Occipital lobe (tissue), 3 donors: ENCODE measurements at places on chromosomes 5 and 9. TPM values are rescaled to one million over a fixed set of nuclear protein-coding genes. Genes with fewer than 3 reads are reported as not detected.
A peak's percentile ranks its signal among the peaks of the same experiment; 100 is the strongest.

The TMEM141 gene
- total RNA-seq = 15.9 TPM

The APC gene
- 423 TPM for total RNA-seq

The LCN12 gene
- not detected for total RNA-seq

The KYAT1 gene
- total RNA-seq = 9.0 TPM

- no peak for DNase-seq
These were observed 9.9 kb upstream of the TRIM36 start for GRCh38 chr5:115179394-115180164.

- no peak for DNase-seq
These were observed 35.0 kb downstream of the MTX3 start for GRCh38 chr5:79955941-79956670.

- DNase-seq = no peak
These were observed 72.0 kb downstream of the ANKRD33B start for GRCh38 chr5:10635867-10636350.

DNA sequence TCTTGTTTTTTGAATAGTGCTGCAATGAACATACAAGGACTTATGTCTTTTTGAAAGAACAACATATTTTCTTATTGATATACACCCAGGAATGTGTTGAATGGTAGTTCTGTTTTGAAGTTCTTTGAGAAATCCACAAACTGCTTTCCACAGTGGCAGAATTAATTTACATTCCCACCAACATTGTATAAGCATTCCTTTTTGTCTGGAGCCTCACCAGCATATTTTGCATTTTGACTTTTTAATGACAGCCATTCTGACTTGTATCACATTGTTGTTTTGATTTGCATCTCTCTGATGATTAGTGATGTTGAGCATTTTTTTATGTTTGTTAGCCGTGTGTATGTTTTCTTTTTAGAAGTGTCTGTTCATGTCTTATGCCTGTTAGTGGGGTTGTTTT lies 524.9 kb downstream of the SEMA5A start:
- DNase-seq = no peak

- DNase-seq = no peak
These were observed 75.1 kb upstream of the RGMB start for GRCh38 chr5:98698359-98698758.

- no peak for DNase-seq
These were observed 1.6 kb downstream of the BSPRY start for GRCh38 chr9:113350937-113351336.

GRCh38 chr5:65790371-65791163 lies 68.6 kb downstream of the NLN start:
- DNase-seq = no peak

- DNase-seq = no peak
These were observed 224.4 kb downstream of the TUSC1 start for GRCh38 chr9:25453875-25454274.

GRCh38 chr5:177546258-177546741 lies 8.1 kb downstream of the FAM193B start:
- DNase-seq = peak; percentile 49

GRCh38 chr5:30523061-30523460 lies 670.4 kb upstream of the CDH6 start:
- DNase-seq = no peak

GRCh38 chr9:70410368-70410767 lies 4.1 kb downstream of the KLF9 start:
- DNase-seq = no peak

DNA sequence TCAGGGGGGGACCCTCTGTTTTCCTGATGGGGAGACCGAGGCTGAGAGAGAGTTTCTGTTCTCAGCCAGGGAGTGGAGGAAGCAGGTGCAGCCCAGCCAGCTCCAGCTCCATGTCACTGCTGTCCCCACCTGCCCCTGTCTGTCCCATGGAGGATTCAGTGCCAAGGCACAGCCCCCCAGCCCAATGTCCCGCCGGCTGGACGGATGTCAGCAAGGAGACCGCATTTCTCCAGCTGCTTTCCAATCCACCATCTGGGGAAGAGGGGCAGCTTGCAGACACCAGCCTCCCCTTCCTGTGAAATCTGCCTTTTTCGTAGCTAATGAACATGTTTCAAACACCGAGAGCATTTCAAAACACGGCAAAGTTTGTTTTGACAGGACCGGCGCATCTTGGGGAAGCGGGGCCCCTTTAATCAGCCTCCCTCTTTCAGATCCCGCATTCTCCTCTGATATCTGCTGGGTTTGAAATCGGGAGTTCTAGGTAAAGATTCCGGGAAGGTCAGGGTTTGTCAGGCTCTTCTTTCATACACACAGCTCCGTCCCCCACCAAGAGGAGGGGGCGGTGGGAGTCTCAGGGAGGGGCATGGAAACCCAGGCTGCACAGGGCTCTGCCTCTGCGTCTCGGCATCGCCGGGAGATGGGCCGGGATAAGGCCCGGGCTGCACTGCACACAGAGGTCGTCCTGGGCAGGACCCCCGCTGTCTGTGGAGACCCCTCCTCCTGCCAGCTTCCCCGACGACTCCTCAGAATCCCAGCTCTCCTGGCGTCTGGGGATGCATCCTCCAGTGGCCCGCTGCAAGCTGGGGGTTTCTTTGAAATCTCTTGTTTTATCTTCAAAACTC lies 74.8 kb downstream of the NEK6 start:
- DNase-seq = no peak
